ENCODE measurements at places on chromosomes 13 and 19. TPM values are rescaled to one million over a fixed set of nuclear protein-coding genes. Genes with fewer than 3 reads are reported as not detected.

Gene USHBP1
- 3.8 TPM for total RNA-seq

GRCh38 chr13:27130979-27131623, 40.5 kb downstream of the USP12 start:
- H3K27me3 ChIP-seq: no peaks in the 10 kb centered on the region
- H3K36me3 ChIP-seq: peaks cover 5% of the 10 kb centered on the region
- no peak overlapping the region for H3K4me3 ChIP-seq
- H3K4me1 ChIP-seq: no peaks in the 10 kb centered on the region
- no peak for DNase-seq

Gene NCCRP1
- total RNA-seq: 0.42 TPM

DNA sequence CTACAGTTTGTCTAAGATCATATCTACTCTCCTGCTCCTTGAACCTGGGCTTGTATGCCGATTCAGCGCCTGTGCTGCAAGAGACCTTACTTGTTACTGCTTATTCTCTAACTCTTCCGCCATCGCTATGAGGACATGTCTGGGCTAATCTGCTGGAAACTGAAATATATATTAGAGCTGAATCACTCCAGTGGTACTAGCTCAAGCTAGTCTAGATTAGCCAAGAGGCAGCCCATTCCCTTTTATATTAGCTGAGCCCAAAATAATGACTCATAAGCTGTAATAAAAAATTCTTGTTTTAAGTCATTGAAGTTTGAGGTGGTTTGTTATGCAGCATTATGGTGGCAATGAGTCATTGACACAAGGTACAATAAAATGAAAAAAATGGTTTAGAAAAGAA, 52.8 kb downstream of the SLC6A16 start:
- H3K4me3 ChIP-seq: no peak overlapping the region
- H3K27ac ChIP-seq: no peak overlapping the region
- H3K4me1 ChIP-seq: no peaks in the 10 kb centered on the region
- H3K27me3 ChIP-seq: no peaks in the 10 kb centered on the region
- H3K36me3 ChIP-seq: no peaks in the 10 kb centered on the region

GRCh38 chr19:56617531-56617930, 22.4 kb downstream of the ZNF71 start:
- no peaks in the 10 kb centered on the region for H3K27me3 ChIP-seq
- peaks cover 41% of the 10 kb centered on the region for H3K36me3 ChIP-seq
- H3K4me1 ChIP-seq: no peaks in the 10 kb centered on the region
- H3K4me3 ChIP-seq: no peak overlapping the region
- no peak for DNase-seq
- H3K27ac ChIP-seq: no peak overlapping the region

Gene CHAMP1
- total RNA-seq: 36.1 TPM

DNA sequence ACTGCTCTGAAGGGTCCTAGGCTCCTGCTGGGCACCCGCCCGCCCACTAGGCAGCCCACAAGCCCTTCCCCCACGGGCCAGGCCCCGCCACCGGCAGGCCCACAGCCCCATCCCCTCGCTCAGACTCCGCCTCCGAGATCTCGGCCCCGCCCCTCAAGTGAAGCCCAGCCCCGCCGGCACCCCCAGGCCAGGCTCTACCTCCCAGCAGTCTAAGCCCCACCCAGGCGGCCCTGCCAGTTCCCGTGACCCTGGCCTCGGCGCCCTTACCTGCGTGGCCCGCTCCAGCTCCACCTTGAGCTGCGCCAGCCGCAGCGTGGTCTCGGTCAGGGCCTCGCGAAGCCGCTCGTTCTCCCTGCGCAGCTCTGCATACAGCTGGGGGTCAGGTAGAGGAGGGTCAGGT, 16.3 kb downstream of the EPS8L1 start:
- DNase-seq: peak; percentile 97
- H3K36me3 ChIP-seq: peaks cover 23% of the 10 kb centered on the region
- no peak overlapping the region for H3K4me3 ChIP-seq
- H3K4me1 ChIP-seq: no peaks in the 10 kb centered on the region

Gene OR4F17
- total RNA-seq: not detected

- no peaks in the 10 kb centered on the region for H3K4me1 ChIP-seq
- H3K36me3 ChIP-seq: no peaks in the 10 kb centered on the region
- no peak overlapping the region for H3K4me3 ChIP-seq
- no peak overlapping the region for H3K27ac ChIP-seq
- no peak for DNase-seq
Observed at GRCh38 chr13:85985797-85986196, 186.6 kb upstream of the SLITRK6 start.

Gene TDRD12
- 0.84 TPM for total RNA-seq

Gene S1PR5
- 1.2 TPM for total RNA-seq

- no peak overlapping the region for H3K27ac ChIP-seq
- peaks cover 39% of the 10 kb centered on the region for H3K4me1 ChIP-seq
- H3K27me3 ChIP-seq: no peaks in the 10 kb centered on the region
- no peak overlapping the region for H3K4me3 ChIP-seq
- peaks cover 41% of the 10 kb centered on the region for H3K36me3 ChIP-seq
Observed at GRCh38 chr19:40257096-40257517, 28.0 kb downstream of the AKT2 start.

Gene SYCN
- total RNA-seq: not detected

Gene FCHO1
- total RNA-seq: 8.5 TPM

DNA sequence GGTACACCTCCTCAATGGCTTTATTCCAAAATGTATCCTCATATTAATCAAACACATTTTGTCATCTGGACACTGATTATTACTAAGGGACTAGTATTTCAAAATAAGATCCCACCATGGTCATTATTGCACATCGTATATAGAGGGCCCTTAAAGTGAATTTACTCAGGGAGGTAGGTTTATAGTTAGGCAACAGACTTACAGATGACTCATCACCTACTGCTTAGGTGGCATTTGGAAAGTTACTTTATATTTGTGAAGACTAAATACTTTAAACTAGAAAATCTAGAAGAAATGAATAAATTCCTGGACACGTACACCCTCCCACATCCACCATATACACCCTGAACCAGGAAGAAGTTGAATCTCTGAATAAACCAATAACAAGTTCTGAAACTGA, 353.0 kb downstream of the KCTD12 start:
- H3K4me1 ChIP-seq: no peaks in the 10 kb centered on the region
- DNase-seq: no peak
- H3K36me3 ChIP-seq: no peaks in the 10 kb centered on the region
- no peak overlapping the region for H3K4me3 ChIP-seq
- H3K27me3 ChIP-seq: no peaks in the 10 kb centered on the region

DNA sequence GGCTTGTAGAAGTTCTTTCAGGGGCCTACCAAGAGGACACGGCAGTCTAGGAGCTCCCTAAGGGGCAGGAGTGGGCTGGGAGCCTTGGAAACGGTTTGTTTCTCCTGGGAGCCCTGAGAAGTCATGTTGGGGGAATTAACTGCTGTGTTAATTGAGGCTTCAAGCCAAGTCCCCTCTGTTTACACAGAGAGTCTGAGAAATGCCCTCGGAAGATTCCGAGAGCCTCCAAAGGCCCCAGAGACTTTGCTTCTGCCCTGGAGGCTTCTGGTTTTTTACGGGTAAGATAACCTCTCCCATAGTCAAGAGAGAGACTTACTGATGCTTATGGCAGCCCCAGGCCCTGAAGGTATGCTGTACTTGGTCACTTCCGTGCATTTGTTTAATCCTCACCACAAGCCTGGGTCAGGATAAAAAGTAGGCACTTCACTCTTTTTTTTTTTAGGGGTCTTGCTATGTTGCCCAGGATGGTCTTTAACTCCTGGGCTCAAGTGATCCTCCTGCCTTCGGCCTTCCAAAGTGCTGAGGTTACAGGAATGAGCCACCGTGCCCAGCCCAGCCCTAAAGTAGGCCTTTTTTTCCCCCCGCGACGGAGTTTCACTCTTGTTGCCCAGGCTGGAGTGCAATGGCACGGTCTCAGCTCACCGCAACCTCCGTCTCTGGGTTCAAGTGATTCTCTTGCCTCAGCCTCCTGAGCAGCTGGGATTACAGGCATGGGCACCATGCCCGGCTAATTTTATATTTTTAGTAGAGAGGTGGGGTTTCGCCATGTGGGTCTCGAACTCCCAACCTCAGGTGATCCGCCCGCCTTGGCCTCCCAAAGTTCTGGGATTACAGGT, 15.2 kb downstream of the IER2 start:
- H3K27ac ChIP-seq: peak overlapping the region; percentile 97
- H3K36me3 ChIP-seq: no peaks in the 10 kb centered on the region
- DNase-seq: peak; percentile 82

DNA sequence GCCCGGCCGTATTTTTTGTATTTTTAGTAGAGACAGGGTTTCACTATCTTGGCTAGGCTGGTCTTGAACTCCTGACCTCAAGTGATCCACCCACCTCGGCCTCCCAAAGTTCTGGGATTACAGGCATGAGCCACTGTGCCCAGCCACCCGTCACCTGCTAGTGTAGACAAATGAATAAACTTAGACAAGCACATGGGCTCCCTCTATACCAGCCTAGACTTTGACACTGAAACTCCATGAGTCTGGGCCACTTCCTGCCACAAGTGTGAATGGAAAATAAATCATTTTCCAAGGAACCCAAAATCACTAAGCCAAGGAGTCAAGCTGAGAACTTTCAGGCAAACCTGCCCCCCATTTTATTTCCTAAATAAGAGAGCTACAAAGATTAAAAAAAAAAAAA, 27.0 kb upstream of the TPT1 start:
- peaks cover 11% of the 10 kb centered on the region for H3K4me1 ChIP-seq
- no peak overlapping the region for H3K27ac ChIP-seq
- peaks cover 16% of the 10 kb centered on the region for H3K36me3 ChIP-seq
- H3K27me3 ChIP-seq: no peaks in the 10 kb centered on the region
- H3K4me3 ChIP-seq: no peak overlapping the region
- DNase-seq: no peak

DNA sequence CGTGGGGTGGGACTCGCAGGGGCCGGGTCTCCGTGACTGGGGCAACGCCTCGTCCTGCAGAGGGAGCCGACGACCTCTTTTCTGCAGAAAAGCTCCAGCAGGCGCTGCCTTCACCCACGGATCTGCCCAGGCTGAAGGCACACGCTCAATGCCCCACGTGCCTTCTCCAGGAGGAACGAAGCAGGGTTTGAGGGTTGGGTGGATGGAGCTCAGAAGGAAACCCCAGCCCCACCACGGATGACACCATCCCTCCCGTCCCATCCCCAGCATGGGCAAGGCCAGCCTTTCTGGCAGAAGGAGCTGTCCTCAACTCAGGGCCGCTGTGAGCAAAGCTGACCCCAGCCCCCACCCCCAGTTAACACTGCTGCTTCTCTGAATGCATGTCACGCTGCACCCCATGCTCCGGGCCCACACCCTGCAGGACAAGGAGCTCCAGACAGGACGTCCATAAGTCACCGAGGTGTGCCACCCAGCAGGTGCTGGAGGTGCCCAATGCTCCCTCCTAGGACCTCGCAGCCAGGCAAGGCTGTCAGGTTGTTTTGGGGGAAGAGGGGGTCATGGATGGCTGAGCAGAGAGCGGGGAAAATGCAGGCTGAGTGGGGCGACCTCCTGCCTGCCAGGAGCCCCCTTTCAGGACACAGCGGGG, 7.4 kb downstream of the C19orf25 start:
- H3K27ac ChIP-seq: no peak overlapping the region
- peak overlapping the region; percentile 68 for H3K4me3 ChIP-seq
- peak; percentile 52 for DNase-seq

DNA sequence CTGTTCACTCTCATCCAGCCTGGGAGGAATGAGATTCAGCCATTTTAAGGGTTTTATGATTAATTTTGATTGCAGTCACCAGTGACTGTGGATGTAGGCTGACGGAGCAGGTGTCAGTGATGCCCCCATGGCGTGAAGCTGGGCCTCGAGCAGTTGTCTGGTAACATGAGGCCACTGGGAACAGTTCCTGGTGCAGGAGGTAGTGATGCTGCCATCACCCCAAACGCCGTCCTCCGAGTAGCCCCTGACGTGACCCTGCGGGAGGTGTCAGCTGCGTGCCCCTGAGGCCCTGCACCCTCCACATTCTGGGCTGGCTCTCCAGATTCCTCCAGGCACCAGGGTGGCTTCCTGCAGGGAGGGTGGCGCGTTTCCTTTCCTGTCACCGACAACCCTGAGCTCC, 277.2 kb downstream of the TEX29 start:
- H3K36me3 ChIP-seq: no peaks in the 10 kb centered on the region
- no peaks in the 10 kb centered on the region for H3K27me3 ChIP-seq
- no peaks in the 10 kb centered on the region for H3K4me1 ChIP-seq
- DNase-seq: peak; percentile 36
- no peak overlapping the region for H3K4me3 ChIP-seq

DNA sequence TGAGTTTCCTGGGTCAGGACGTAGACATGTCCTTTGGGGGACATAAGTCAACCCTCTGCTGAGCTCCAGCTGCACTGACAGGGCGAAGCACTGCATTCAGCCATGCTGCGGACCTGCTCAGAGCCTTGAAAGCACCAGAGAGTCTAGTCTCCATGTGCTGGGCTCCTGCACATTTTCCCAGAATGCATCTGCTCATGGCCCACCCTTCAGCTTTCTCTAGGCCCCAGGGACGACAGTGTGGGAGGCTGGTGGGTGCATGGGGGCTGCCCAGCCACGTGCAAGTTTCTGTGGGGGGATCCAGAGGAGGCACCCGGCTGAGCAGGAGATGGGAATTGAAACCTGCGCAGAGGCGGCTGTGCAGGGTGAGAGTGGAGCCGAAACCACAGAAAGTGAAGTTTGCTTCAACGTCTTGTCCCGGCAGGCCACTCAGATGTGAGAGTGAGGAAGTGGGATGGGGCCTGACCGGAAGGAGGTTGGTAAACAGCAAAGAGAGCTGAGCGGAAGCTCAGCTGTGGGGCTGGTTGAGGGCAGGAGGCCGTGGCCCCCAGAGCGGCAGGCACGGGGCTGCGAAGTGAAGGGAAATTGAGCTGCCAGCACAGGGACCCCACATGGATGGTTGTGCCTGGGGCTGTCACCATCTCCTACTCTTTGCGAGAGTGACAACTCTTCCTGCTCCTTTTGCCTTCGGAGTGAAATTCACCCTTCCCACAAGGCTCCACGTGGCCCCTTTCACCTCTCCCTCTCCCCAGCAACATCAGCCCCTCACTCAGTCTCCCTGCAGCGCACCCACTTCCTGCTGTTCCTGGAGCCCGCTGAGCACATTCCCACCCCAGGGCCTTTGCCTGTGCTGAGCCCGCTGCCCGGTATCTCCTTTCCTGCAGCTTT, 11.8 kb downstream of the PGLS start:
- peaks cover 7% of the 10 kb centered on the region for H3K36me3 ChIP-seq
- H3K4me3 ChIP-seq: no peak overlapping the region
- no peaks in the 10 kb centered on the region for H3K27me3 ChIP-seq
- peak; percentile 37 for DNase-seq

DNA sequence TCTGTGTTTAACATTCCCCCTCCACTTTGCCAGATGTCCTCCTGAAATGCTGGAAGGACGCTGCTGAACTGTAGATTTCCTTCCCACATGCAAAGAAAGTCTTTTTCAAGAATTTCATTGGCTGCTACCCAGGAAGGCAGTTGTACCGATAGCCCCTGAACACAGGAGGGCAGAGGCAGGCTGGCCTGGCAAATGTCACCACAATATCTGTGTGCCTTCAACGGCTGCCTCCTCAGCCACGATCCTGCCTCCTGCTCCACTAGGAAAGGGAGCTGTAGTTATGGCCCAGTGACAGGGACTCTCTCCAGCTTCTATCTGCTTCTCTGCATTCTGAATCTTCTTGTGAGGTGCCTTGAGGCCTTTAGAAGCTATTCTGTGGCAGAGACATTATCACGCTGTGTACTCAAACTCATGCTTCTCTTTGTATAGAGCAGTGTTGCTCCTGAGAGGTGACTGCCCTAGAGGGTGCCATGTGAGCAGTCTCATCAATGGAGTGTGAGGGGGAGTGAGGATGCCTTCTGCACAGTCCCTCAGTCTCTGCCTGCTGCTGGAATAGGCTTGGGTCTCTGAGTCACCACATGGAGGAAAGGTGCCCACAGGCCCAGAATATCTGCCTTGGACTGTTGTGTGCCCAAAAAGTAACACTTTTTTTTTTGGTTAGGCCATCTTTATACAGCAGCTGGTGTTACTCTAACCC, 279.8 kb downstream of the DNAJC15 start:
- peak; percentile 86 for DNase-seq
- peaks cover 10% of the 10 kb centered on the region for H3K27me3 ChIP-seq
- no peaks in the 10 kb centered on the region for H3K4me1 ChIP-seq
- H3K4me3 ChIP-seq: no peak overlapping the region
- no peaks in the 10 kb centered on the region for H3K36me3 ChIP-seq
- H3K27ac ChIP-seq: no peak overlapping the region

Gene KLK13
- 0.90 TPM for total RNA-seq

All from endodermal cell (in vitro differentiated cells).